ENCODE measurements at places on chromosomes 1 and 21. TPM values are rescaled to one million over a fixed set of nuclear protein-coding genes. Genes with fewer than 3 reads are reported as not detected.
A peak's percentile ranks its signal among the peaks of the same experiment; 100 is the strongest.

Gene C1orf74
- 2.8 TPM for polyA plus RNA-seq

Gene RNF186
- polyA plus RNA-seq: not detected

Gene TFF3
- polyA plus RNA-seq: 1.7 TPM

Gene PEAR1
- polyA plus RNA-seq: 29.2 TPM

- DNase-seq: no peak
Observed at GRCh38 chr1:93036672-93037071, 42.4 kb upstream of the MTF2 start.

DNA sequence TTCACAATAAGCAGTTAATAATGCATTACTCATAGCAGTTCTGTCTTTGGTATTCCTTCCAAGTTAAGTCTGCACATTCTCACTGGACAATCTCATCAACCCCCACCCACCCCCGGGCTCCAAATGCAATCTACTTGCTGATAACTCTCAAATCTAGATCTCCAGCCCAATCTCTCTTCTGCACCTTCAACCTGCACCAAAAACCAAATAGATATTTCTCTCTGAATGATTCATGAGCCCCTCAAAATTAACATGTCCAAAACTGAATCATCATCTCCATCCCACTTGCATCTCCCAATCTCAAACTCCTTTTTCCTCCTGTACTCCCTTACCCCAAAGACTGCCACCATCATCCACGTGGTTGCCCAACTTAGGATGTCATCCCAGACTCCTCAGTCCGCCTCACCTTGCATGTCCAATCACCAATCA is 2.7 kb downstream of the DOCK7 start:
- DNase-seq: no peak

DNA sequence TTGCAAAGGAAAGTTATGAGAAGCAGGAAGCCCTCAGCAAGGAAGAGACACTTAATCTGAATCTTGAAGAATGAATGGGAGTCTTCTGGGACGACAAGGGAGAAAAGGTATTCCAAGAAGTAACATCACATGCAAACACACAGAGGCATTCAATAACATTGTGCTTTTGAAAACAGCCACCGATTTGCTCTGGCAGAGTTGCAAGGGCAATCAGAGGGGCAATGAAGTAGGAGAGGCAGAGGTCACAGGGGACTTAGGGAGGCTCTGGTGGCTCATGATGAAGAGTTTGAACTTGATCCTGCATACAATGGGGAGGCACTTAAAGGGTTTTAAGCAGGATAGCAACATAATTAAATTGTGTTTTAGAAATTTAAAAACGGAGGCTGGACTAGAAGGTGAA is 107.7 kb downstream of the DDX20 start:
- no peak for DNase-seq

- DNase-seq: no peak
Observed at GRCh38 chr21:29641635-29642550, 297.9 kb downstream of the GRIK1 start.

GRCh38 chr1:209926045-209926444 is 12.0 kb upstream of the SYT14 start:
- no peak for DNase-seq

- DNase-seq: no peak
Observed at GRCh38 chr1:56024155-56024554, 555.2 kb downstream of the PLPP3 start.

- DNase-seq: no peak
Observed at GRCh38 chr21:42799948-42800347, 79.4 kb downstream of the WDR4 start.

DNA sequence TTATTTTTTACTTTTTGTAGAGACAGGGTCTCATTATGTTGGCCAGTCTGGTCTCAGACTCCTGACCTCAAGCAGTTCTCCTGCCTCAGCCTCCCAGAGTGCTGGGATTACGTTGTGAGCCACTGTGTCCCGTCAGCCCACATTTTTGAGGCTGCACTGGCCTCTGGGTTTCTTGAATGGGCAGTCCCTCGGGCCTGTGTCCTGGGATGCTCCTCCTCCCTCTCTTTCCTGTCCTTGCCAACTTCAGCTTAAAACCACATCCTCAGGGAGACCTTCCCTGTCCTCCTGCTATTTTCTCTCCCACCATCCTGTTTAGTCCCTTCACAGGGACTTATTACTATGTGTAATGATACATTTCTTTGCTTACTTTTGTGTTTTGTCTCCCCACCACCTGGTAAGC is 31.4 kb upstream of the LYST start:
- no peak for DNase-seq

- peak; percentile 67 for DNase-seq
Observed at GRCh38 chr1:58739856-58740466, 40.1 kb upstream of the MYSM1 start.

DNA sequence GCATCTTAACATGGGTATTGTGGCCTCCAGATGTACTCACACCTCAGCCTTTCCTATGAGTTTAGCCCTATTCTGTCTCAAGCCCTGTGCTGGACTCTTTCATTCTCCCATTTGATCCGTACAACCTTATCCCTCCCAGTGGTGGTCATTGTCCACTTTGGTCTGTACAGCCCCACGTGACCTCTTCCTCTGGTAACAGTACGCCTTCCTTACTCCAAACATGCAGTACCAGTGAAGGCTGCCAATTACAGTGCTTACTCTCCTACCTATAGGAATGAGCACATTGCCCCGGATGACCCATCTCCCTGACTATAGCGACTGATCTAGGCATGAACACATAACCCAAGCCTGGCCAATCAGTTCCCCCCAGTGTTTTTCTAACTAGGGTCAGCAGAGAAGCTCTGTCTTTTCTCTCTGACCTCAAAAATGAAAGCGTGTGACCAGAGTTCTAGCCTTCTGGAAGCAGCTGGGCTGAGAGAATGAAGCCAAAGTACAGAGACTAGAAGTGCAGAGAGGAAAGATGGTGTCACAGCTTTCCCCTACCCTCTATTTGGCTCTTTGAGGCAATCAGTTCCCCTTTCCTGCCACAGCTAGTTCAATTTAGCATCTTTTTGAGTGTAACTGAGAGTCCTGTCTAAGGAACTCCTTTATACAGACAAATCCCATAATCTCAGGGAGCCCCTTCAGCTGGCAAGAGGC is 9.9 kb upstream of the QSOX1 start:
- no peak for DNase-seq

DNA sequence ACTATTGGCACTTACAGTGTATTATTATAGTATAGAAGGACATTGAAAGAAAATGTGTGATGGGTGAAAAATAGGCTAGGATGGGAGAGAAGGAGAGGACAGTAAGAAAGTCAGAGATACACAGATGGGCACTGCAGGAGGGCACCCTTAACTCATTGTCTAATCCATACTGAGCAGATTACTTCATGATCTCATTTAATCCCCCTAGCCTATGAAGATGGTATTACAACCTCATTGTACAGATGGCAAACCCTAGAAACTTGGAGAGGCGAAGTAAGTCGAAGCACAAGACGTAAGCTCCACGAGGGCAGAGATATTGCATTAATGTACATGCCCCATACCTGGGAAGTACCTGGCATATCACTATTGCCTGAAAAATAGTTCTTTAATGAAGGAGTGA is 346.9 kb upstream of the DAB1 start:
- no peak for DNase-seq

GRCh38 chr1:35575416-35575958 is 2.4 kb downstream of the TFAP2E start:
- DNase-seq: no peak
